ENCODE measurements at places on chromosomes 16 and 17. TPM values are rescaled to one million over a fixed set of nuclear protein-coding genes. Genes with fewer than 3 reads are reported as not detected.

The SLC7A6OS gene
- total RNA-seq = 20.2 TPM

The RPUSD1 gene
- total RNA-seq = 18.1 TPM

The PYY gene
- total RNA-seq = 0.29 TPM

The RECQL5 gene
- 33.3 TPM for total RNA-seq

The RHBDF1 gene
- total RNA-seq = 0.61 TPM

DNA sequence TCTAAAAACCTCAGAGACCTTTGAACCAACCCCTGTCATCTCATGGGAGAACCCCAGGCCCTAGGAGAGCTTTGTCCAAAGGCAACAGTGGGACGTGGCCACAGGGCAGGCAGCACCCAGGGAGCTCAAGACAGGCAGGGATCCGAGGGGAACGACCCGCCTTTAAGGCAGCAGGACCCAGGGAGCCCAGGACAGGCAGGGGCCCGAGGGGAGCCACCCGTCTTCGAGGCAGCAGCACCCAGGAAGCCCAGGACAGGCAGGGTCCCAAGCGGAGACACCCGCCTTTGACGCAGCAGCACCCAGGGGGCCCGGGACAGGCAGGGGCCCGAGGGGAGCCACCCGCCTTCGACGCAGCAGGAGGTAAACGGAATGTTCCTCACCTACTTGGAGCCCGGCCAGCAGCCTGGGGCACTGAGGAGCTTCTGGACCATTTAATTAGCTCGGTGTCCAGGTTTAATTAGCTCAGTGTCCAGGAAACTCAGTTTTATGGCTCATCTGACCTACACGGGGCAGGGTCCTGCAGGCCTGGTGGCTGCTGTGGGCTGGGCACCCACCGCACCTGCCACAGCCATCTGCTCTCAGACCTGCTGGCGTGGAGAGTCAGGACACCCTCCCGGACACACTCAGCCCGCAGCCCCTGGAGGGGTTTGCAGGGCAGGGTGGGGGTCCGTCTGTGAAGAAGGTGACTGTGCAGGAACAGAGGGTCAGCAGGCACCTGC is 24.4 kb downstream of the PIEZO1 start:
- DNase-seq = no peak

- no peak for DNase-seq
Observed at GRCh38 chr17:80501741-80502577, 25.6 kb upstream of the NPTX1 start.

DNA sequence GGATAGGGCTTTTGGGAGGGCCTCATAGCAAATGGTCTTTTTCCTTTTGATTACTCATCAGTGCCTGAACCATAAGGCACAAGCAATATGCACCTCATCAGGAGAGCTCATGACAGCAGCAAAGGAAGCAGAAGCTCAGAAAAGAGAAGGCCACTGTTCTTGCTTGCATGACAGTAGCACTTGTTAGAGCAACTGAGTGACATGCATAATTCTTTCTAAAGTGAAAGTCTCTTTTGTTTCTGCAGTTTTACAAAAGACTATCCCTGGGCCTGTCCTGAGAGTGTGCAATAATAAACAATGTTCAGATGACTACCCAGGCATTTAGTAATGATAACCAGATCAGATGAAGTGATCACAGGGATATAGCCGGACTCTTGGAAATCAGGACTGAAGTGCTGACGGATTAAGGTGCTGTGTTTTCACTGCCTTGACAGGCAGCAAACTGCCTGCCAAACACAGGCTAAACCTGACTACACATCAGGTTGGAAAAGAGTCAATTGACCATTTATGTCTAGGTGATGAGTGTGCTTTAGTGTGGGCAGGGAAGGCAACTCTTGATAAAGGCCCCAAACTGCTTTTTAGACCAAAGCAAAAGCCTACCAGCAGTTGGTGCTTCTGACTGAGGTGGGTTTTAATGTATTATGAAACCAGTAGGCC is 1860.3 kb downstream of the TP53TG3F start:
- no peak for DNase-seq

DNA sequence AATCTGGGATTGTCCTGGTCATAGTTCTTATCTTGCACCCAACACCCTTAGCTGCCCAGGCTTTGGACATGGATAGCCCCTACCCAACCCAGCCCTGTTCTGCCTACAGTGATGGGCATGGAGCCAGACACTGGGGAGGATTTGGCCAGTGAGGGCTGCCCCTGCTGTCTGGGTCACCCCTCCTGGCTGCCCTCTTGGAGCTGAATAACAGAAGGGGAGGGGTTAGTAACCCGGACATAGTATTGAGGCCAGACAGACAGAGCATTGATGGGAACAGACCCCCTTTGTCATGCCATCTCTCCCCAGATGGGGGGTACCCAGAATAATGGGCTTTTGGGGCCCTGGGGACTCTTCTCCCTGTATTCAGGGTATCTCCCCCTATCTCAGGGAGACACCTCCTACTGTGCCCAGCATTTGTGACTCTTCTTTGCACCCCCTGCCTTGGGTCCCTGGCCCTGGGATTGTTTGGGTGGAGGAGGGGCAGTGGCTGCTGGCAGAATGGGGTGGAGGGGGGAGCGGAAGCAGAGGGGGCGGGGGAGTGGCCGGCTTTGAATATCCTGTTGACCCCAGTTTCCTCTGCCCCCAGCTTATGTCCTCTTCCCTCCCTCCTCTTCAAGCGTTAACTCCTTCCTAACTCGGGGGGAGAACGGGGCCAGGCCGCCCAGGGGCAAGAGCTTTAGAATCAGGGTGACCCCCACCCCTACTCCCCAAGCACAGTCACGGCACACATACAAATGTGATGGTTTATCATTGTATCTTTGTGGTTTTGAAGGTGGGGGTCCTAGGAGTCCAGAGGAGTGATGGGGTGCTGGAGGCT is 17.0 kb downstream of the GJD3 start:
- no peak for DNase-seq

GRCh38 chr17:27326051-27326450 is 32.1 kb downstream of the WSB1 start:
- no peak for DNase-seq

- DNase-seq = peak; percentile 84
Observed at GRCh38 chr17:68172461-68172954, 75.3 kb upstream of the AMZ2 start.

DNA sequence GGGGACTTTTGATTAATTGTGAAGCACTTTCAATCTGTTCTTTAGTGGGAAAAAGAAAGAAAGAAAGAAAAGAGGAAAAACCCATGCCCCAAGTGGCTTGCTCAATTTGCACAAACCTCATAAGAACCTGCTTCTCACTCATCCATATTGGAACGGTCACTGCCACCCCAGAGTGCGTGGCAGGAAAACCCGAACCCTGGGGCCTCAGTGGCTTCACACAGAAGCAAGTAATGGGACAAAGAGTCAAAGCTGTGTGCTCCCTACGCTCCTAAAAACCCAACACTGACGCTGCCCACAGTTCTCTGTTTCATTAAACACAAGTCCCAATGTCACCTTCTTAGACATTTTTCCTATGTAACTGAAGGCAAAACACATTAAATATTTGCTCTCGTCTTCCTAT is 1.2 kb downstream of the SLC6A4 start:
- no peak for DNase-seq

DNA sequence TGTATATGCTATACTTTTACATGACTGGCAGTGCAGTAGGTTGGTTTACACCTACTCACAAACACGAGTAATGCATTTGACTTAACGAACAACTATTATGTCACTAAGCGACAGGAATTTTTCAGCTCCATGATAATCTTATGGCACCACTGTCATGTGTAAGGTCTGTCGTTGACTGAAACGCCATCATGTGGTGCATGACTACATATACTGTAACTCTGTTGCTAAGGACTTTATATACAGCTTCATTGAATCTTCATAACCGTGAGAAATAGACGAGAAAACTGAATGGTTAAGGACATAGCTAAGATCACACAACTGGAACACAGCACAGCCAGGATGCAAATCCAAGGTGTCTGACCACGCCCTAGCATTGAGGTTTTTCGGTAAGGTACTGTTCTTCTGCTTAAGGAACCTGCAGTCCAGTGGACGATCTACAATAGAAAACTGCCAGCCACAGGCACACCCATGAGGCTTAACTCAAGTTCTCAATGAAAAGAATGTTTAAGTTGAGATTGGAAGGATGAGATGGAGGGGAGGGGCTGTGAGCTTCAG is 3.3 kb downstream of the CFAP20 start:
- DNase-seq = no peak
